ENCODE measurements at places on chromosomes 1 and 21.

GRCh38 chr1:157195521-157196244 lies 57.5 kb upstream of the ETV3 start:
- DNase-seq: no peak

DNA sequence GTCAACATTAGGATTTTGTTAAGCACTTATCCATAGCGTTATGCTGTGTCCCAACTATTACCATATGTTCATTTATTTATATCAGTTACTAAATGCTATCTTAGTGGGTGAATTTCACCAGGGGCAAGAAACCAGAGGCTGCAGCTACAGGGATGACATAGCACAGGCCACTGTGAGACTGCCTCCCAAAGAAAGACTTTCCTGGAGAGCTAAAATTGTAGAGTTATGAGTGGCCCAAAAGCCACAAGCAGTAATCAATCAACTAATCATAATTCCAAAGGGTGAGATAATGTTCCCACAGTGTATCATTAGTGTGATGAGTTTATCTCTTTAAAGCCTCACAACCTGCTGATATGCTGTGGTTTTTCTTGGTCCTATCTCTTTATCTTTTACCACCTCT lies 3.8 kb upstream of the TGFB2 start:
- DNase-seq: no peak

DNA sequence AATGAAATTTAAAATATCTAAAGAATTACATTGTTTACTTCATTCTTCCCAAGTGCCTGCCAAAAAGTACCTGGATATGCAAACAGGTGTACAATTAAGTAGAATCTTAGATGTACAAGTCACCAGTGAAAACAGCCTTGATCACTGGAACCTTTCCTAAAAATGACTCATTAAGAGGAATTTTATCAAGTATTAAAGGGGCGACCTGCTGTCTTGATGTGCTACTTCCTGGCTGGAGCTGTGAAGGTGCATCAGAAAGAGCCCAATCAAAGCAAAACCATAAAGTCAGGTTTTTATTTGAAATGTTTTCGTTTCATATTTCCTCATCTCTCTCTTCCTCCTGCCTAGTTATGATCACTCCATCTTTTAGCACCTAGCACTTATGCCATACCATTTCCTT lies 33.4 kb downstream of the IFI44 start:
- no peak for DNase-seq

GRCh38 chr1:234114648-234115307 lies 210.3 kb downstream of the SLC35F3 start:
- DNase-seq: no peak

Data from T follicular helper cell (primary cell).